K562 (cell line): ENCODE measurements at places on chromosomes 11 and 22. TPM values are rescaled to one million over a fixed set of nuclear protein-coding genes. Genes with fewer than 3 reads are reported as not detected.
A peak's percentile ranks its signal among the peaks of the same experiment; 100 is the strongest.

The MS4A7 gene
- 0.20 TPM in 1 of 2 replicates, not detected in the other for total RNA-seq

The PARVG gene
- total RNA-seq = 0.20 and 0.35 TPM in 2 replicates

The HPX gene
- total RNA-seq = 1.2 and 1.4 TPM in 2 replicates

The FOLR1 gene
- 0.49 and 0.92 TPM in 2 replicates for total RNA-seq

The PVALB gene
- total RNA-seq = not detected in 2 replicates

The SYVN1 gene
- 42.7 and 47.4 TPM in 2 replicates for total RNA-seq

The UCP3 gene
- 0.18 and 0.53 TPM in 2 replicates for total RNA-seq

The RAB39A gene
- total RNA-seq = not detected in 2 replicates

The F2 gene
- 0.16 and 0.22 TPM in 2 replicates for total RNA-seq

The CXCR5 gene
- 0.04 TPM in 1 of 2 replicates, not detected in the other for total RNA-seq

The PRMT3 gene
- 43.2 and 44.7 TPM in 2 replicates for total RNA-seq

GRCh38 chr11:100182350-100182749 lies 504.7 kb upstream of the ARHGAP42 start:
- H3K27ac ChIP-seq = no peak overlapping the region
- H3K36me3 ChIP-seq = no peaks in the 10 kb centered on the region
- no peaks in the 10 kb centered on the region for H3K27me3 ChIP-seq

DNA sequence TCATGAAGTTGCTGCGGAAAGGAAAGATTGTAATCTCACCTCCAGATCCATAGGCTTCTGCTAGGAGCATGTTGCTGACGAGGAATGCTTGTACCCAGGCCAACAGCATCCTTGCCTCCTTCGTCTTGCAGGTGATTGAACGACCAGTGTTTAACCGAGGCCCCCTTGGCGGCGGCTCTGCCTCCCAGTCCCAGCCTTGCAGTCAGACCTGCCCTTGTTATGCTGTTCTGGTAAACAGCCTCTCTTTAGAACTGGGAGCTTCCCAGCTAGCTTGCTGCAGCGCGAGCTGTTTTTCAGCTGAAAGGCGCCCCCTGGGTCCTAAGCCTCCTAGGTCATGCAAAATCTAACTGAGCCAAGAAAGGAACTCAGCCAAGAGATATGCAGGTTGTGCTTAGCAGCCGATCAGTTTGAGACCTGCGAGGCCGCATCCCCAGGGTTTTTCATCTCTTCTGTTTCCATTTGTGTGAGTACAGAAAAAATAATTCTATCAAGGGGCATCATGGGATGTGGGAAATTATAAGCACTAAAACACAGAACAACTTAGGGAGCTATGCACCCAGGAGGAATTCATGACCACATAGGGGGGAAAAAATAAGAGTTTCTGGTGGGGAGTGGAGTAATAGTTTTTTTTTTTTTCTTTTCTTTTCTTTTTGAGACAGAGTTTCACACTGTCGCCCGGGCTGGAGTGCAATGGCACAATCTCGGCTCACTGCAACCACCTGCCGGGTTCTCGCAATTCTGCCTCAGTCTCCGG lies at the start of gene PIK3IP1:
Gene PIK3IP1 (minus strand): TSS at position 253 of the 754 bp plus-strand sequence. CDS start 144 bp downstream, at position 109.
- H3K27me3 ChIP-seq = no peaks in the 10 kb centered on the region
- no peaks in the 10 kb centered on the region for H3K36me3 ChIP-seq
- peaks cover 23% of the 10 kb centered on the region; the same call in 2 of the 3 replicates for H3K4me1 ChIP-seq

- H3K27me3 ChIP-seq = no peaks in the 10 kb centered on the region; the same call in 1 of the 3 replicates
- H3K27ac ChIP-seq = no peak overlapping the region
- DNase-seq = no peak
- H3K4me1 ChIP-seq = no peaks in the 10 kb centered on the region; the same call in 2 of the 3 replicates
- H3K36me3 ChIP-seq = no peaks in the 10 kb centered on the region
- H3K4me3 ChIP-seq = no peak overlapping the region
Observed at GRCh38 chr11:122852074-122852795, 13.9 kb downstream of the CRTAM start.

DNA sequence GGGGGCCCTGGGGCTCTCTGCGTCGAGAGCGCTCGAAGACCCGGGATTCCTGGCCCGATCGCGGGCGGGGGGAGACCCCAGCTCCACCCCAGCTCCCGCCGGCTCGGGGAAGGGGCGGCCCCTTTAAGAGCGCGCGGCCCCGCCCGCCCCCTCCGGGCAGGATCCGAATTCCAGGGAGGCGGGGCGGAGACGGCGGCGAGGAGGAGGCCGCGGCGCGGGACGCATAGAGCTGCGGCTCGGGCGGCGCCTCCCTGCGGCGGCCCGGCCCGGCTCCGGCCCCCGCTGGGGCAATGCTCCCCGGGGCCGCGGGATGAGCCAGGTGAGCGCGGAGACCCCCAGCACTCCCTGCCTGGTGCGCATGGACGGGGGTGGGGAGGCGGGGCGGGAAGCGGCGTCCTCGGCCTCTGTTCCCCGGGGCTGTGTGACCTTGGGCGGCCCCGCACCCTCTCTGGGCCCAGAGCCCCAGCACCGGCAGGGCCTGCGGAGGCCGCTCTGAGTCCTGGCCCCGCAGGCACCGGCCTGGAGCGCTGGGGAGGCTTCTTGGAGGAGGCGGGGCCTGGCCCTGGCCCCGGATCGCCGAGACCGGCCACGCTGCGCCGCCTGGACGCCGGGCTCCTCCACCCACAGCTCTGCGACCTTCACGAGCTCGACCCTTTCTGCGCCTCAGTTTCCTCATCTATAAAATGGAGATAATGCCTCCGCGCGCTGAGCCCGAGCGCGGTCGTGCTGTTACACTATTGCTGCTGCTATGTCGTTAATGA lies 565 bp downstream of the GAS2L1 start:
- H3K36me3 ChIP-seq = peaks cover 8% of the 10 kb centered on the region; the same call in 1 of the 3 replicates
- peak overlapping the region; percentile 94 for H3K27ac ChIP-seq
- no peaks in the 10 kb centered on the region for H3K27me3 ChIP-seq
- peak overlapping the region; percentile 81 for H3K4me3 ChIP-seq

GRCh38 chr22:46362934-46363515 lies 27.5 kb downstream of the TRMU start:
- H3K36me3 ChIP-seq = no peaks in the 10 kb centered on the region
- H3K4me3 ChIP-seq = no peak overlapping the region

DNA sequence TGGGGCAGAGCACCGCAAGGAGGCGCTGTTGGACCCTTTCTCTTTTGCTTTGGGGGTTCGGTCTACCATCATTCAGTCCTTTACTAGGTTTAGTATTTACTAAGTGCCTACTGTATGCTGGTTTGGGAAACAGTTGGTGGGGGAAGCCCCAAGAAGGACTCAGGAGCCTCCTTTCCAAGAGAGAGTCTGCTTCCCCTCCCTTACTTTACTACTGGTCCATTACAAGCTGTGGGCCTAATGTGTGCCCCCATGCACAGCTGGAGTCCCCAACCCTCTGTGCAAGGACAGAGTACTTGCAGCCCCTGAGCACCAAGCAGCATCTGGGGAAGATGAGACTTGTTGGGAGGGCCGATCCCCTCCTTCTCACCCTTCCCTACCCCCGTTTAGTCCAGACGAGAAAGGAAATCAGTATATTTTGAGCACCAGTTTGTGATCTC lies 876 bp upstream of the UBE2L6 start:
- H3K4me1 ChIP-seq = peaks cover 12% of the 10 kb centered on the region; the same call in 2 of the 3 replicates
- H3K36me3 ChIP-seq = no peaks in the 10 kb centered on the region
- peak overlapping the region; percentile 78 for H3K4me3 ChIP-seq
- H3K27ac ChIP-seq = no peak overlapping the region; the same call in 2 of the 3 replicates

DNA sequence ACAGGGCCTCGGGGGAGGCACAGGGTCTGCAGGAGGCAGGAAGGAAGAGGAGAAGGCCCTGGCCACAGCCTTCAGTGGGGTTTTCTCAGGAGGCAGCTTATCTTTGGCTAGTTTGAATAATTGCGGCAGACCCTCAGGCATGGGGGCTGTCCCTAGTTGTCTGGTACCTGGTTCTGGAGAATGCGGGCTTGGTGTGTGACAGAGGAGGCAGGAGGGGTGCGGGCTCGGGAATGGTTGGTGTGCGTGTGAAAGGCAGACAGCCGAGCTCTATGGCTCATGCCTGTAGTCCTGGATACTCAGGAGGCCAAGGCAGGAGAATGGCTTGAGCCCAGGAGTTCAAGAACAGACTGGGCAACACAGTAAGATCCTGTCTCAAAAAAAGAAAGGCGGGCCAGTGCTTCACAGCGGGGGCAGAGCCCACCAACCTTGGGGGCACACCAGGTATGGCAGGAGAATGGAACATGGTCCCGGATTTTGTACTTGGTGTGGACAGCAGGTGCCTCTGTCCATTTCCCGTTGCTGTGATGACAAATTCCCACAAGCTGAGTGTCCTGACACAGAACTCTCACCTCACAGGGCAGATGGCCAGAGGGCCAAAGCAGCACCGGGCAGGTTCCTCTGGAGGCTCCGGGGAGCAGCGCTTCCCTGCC lies 640.6 kb downstream of the TBC1D22A start:
- no peak overlapping the region for H3K4me3 ChIP-seq
- H3K4me1 ChIP-seq = no peaks in the 10 kb centered on the region
- DNase-seq = no peak
- H3K27me3 ChIP-seq = peaks cover 4% of the 10 kb centered on the region; the same call in 2 of the 3 replicates
- H3K27ac ChIP-seq = no peak overlapping the region

- no peaks in the 10 kb centered on the region for H3K4me1 ChIP-seq
- no peaks in the 10 kb centered on the region for H3K27me3 ChIP-seq
- no peak for DNase-seq
- H3K4me3 ChIP-seq = no peak overlapping the region
- H3K36me3 ChIP-seq = no peaks in the 10 kb centered on the region
Observed at GRCh38 chr11:14125529-14125928, 163.0 kb downstream of the SPON1 start.

DNA sequence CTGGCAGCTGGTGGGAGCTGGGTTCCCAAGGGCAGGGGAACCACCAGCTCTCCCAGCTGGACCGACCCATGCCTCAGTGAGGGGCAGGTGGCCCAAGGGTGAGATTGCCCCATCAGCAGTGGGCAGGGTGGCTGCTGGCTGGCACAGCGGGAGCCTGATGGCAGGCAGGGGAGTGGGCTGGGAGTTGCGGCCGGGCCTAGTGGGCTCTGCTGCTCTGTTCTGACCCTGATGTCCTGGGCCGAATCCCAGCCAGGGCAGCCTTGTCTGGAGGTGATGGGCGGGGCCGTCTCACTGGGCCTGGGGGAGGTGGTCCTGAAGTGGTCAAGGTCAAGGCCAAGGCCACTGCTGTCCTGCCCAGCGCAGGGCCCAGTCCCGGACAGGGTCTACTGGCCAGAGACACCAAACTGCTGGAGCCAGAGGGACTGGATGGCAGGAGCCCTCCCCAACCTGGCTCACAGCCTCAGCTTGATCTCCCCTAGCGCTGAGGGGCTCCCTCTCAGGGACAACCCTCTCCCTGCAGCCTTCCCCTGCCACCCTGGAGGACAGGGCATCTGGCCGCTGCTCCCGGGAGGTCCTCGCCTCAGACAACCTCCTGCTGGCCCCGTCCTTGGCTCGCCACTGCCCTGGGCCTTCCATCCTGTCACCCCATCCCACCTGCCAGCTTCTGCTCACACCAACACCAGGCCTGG lies 26.5 kb upstream of the PPARA start:
- H3K4me3 ChIP-seq = no peak overlapping the region
- H3K36me3 ChIP-seq = no peaks in the 10 kb centered on the region
- no peak overlapping the region for H3K27ac ChIP-seq
- H3K4me1 ChIP-seq = no peaks in the 10 kb centered on the region; the same call in 2 of the 3 replicates
- H3K27me3 ChIP-seq = no peaks in the 10 kb centered on the region

GRCh38 chr11:1327064-1327460 lies 17.6 kb upstream of the TOLLIP start:
- H3K27me3 ChIP-seq = peaks cover 15% of the 10 kb centered on the region; the same call in 2 of the 3 replicates
- no peak overlapping the region for H3K4me3 ChIP-seq
- no peaks in the 10 kb centered on the region; the same call in 1 of the 2 replicates for H3K4me1 ChIP-seq
- H3K36me3 ChIP-seq = no peaks in the 10 kb centered on the region

DNA sequence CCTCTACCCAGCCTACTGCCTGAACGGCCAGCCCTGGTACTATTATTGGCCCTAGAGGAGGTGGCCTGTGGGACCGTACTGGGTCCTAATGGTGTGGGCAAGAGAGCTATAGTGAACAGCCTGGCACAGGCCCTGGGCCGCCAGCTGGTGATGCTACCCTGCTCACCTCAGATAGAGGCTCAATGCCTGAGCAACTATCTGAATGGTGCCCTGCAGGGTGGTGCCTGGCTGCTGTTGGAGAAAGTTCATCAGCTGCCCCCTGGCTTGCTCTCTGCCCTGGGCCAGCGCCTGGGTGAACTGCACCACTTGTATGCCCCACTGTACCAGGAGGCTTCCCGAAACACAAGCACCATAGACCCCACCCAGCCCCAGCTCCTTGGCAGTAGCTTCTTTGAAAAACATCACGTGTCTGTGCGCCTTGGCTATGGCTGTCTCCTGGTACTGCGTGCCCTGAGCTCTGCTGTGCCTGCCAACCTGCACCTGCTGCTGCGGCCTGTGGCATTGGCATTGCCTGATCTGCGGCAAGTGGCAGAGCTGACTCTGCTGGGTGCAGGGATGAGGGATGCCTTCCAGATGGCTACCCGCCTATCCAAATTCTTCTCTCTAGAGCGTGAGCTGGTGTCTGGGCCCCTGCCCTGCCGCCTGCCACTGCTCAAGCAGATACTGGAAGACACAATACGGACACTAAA lies 49.0 kb downstream of the DNHD1 start:
- no peaks in the 10 kb centered on the region for H3K36me3 ChIP-seq
- no peak for DNase-seq
- no peak overlapping the region for H3K27ac ChIP-seq
- no peaks in the 10 kb centered on the region for H3K4me1 ChIP-seq

DNA sequence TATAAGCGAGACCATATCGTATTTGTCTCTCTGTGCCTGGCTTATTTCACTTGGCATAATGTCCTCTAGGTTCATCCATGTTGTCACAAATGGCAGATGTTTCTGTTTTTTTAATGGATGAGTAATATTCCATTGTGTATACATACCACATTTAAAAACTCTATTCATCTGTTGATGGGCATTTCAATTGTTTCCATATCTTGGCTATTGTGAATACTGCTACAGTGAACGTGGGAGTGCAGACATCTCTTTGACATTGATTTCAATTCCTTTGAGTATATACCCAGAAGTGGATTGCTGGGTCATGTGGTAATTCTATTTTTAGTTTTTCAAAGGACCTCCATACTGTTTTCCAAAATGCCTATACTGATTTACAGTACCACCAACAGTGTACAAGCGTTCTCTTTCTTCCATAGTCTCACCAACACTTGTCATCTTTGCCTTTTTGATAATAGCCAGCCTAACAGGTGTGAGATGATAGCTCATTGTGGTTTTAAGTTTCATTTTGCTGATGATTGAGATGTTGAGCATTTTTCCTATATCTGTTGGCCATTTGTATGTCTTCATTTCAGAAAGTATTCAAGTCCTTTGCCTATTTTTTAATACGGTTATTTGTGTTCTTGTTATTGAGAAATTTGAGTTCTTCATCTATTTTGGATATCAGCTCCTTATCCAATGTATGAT lies 194.7 kb upstream of the E2F8 start:
- H3K36me3 ChIP-seq = no peaks in the 10 kb centered on the region
- H3K27ac ChIP-seq = no peak overlapping the region
- H3K4me1 ChIP-seq = no peaks in the 10 kb centered on the region

DNA sequence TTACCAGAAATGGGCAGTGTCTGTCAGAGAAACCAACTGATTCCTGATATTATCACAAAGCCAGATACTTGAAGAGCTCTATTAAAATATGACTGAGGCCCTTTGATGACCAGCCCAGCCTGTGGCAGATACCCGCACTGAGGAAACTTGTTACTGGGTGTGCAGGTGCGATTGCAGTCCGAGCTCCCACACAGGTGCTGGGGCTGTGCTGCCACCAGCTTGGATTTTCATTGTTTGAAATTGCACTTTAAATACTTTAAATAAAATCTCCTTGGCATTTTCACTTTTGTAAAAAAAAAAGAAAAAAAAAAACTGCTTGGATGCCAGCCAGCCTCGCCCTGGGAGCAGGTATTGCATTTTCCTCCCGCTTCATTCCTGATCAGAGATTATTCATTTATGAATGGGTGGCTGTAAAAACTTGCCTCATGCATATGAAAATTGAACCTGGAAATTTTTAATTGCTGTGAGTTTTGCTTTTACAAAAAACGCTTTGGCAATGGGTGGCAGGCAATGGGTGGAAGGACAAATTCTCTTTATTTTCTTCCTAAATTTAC lies 21.2 kb downstream of the EHF start:
- no peaks in the 10 kb centered on the region for H3K27me3 ChIP-seq
- DNase-seq = no peak
- no peak overlapping the region for H3K4me3 ChIP-seq
- no peaks in the 10 kb centered on the region for H3K36me3 ChIP-seq
- peaks cover 5% of the 10 kb centered on the region; the same call in 1 of the 2 replicates for H3K4me1 ChIP-seq
- no peak overlapping the region for H3K27ac ChIP-seq
